ENCODE measurements at places on chromosomes 3 and 15. TPM values are rescaled to one million over a fixed set of nuclear protein-coding genes. Genes with fewer than 3 reads are reported as not detected.

AGBL1 gene
- total RNA-seq: not detected

CPNE9 gene
- not detected for total RNA-seq

DHX36 gene
- 73.8 TPM for total RNA-seq

SUCNR1 gene
- total RNA-seq: 1.1 TPM

INKA1 gene
- 3.9 TPM for total RNA-seq

CCDC66 gene
- total RNA-seq: 28.4 TPM

BLM gene
- 1.7 TPM for total RNA-seq

KLHL6 gene
- total RNA-seq: 9.1 TPM

CHDH gene
- 2.6 TPM for total RNA-seq

CPLX3 gene
- not detected for total RNA-seq

HTR3E gene
- not detected for total RNA-seq

EID1 gene
- total RNA-seq: 201 TPM

APEH gene
- 54.2 TPM for total RNA-seq

ROBO2 gene
- 1.1 TPM for total RNA-seq

All from omental fat pad (tissue), 4 donors.